ENCODE measurements at places on chromosomes 16 and 17.

DNA sequence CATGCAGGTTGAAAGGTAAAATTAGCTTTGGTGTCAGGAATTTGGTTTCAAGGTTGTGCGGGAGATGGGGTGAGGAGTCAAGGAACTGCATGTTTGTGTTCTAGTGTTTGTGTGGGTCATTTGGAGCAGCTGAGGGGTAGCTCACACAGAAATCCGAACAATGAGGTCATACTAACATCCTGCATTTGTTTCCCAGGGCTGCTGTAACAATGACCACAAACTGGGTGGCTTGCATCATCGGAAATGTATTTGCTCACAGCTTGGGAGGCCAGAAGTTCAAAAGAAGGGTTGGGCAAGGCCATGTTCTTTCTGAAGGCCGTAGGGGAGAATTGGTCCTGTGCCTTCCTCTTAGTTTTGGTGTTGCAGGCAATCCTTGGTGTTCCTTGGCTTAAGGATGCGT is 287.4 kb downstream of the HAPSTR1 start:
- no peak for DNase-seq
- no peaks in the 10 kb centered on the region for H3K4me1 ChIP-seq
- H3K36me3 ChIP-seq, result no peaks in the 10 kb centered on the region
- H3K27ac ChIP-seq, result no peak overlapping the region
- no peaks in the 10 kb centered on the region for H3K27me3 ChIP-seq

- no peak for DNase-seq
- H3K36me3 ChIP-seq, result no peaks in the 10 kb centered on the region
- H3K27me3 ChIP-seq, result no peaks in the 10 kb centered on the region
- no peak overlapping the region for H3K4me3 ChIP-seq
- peak overlapping the region; percentile 96 for H3K27ac ChIP-seq
These were observed 16.8 kb upstream of the MTSS2 start for GRCh38 chr16:70702624-70703023.

DNA sequence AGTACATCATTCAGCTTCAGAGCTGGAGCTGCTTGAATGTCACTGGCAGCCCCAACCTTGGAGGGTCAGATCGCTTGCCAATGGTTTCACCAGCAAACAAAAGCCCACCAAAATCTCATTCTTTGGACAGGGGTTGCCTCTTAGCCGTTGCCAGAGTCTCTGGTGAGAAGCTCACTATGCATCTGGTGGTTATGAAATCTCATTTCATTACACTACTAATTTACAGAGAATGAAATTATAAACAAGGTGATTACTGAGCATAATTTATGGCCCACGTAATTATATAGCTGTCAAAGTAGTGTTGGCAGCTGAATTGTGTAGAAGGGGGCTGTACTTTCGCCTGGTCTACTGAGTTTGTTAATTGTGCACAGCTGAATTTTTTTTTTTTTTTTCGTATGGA is 688.9 kb upstream of the KIF2B start:
- DNase-seq, result no peak
- no peaks in the 10 kb centered on the region for H3K4me1 ChIP-seq
- no peak overlapping the region for H3K27ac ChIP-seq
- H3K27me3 ChIP-seq, result no peaks in the 10 kb centered on the region
- H3K36me3 ChIP-seq, result no peaks in the 10 kb centered on the region
- H3K4me3 ChIP-seq, result no peak overlapping the region

DNA sequence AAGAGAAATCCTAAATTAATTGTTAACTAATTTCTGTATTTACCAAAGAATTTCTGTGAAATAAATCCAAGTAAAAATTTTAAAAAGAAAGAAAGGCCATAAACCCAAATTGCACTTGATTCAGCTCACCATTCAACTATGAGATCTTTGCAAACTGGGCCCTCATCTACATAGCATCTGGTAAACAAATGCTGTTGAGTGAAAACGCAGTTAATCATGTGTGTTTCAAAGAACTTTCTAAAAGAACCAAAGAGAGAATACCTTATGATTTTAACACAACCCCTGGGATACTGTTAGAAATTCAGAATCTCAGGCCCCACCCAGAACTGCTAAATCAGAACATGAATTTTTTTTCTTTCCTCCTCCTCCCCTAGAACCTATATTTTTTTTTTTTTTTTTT is 16.6 kb downstream of the CRLF3 start:
- H3K4me3 ChIP-seq, result no peak overlapping the region
- no peaks in the 10 kb centered on the region for H3K27me3 ChIP-seq
- H3K4me1 ChIP-seq, result peaks cover 9% of the 10 kb centered on the region
- H3K36me3 ChIP-seq, result peaks cover 4% of the 10 kb centered on the region
- no peak for DNase-seq

DNA sequence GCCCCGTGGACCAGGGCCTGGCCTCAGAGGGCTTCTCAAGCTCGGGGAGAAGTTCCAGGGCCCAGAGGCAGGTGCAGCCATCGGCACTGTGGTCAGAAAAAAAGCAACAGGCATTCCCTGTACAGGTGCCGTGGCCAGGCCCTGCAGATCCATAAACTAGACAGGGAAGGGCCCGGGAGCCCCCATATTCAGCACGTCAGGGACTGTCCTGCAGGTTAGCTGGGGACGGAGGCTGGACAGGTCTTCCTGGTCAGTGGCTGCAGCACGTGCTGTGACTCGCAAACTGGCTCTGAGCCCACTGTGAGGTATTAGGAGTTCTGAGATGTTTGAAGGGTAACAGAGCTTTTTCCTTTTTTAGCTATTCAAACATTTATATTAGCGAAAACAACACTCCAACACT is 15.0 kb upstream of the C16orf95 start:
- H3K36me3 ChIP-seq, result no peaks in the 10 kb centered on the region
- H3K4me1 ChIP-seq, result no peaks in the 10 kb centered on the region
- DNase-seq, result no peak
- H3K4me3 ChIP-seq, result no peak overlapping the region
- H3K27me3 ChIP-seq, result no peaks in the 10 kb centered on the region
- H3K27ac ChIP-seq, result no peak overlapping the region

- no peaks in the 10 kb centered on the region for H3K27me3 ChIP-seq
- no peak overlapping the region for H3K4me3 ChIP-seq
- no peak overlapping the region for H3K27ac ChIP-seq
- H3K4me1 ChIP-seq, result peaks cover 14% of the 10 kb centered on the region
- no peak for DNase-seq
These were observed 67.4 kb downstream of the MAP2K4 start for GRCh38 chr17:12088035-12088434.

DNA sequence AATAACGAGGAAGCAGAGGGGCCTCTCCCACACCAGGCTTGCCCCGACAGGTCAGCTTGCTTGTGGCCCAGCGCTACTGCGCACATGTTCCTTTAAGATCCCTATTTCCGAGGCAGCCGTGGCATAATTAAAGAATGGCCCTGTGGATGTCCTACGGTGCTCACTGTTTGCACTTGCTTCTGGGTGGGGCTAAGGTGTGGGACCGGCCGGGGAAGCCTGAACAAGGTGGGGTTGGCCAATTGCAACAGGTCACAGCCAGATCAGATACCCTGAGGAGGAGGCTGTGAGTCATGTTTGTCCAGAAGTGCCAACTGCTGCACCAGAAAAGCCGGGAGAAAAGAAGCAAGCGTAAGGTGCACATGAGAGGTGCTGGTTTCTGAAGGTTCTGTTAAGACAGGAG is 158.5 kb upstream of the CACNG5 start:
- no peak for DNase-seq
- H3K36me3 ChIP-seq, result no peaks in the 10 kb centered on the region
- no peak overlapping the region for H3K4me3 ChIP-seq
- no peaks in the 10 kb centered on the region for H3K27me3 ChIP-seq
- H3K4me1 ChIP-seq, result no peaks in the 10 kb centered on the region

DNA sequence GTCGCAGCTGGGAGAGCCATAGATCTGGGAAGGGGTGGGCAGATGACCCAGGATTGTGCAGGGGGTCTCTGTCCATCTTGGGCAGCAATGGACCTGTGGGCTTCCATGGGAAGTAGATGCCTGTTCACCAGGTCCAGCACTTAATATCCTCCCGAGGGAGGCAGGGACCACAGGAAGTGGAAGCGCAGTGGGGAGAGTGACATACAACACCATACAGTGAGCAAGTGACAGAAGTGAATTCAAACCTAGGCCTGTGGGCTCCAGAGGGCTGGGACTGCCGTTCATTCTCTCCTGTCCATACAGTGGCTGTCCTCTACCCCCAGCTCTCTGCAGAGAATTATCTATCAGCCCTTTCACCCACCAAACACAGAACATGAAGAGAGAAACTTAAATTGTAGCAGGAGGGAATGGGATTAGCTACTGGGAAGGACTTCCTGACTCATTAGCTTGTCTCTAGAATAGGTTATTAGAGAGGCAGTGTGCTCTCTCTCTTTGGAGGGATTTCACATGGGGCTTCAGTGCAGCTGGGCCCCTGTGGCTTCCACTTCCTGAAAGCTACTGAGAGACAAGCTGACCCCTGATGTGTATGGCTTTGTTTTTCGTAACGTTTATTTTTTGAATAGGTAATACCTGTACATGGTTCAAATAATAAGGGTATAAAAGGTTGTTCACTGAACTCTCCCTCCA is 13.1 kb upstream of the SEZ6 start:
- no peaks in the 10 kb centered on the region for H3K36me3 ChIP-seq
- no peaks in the 10 kb centered on the region for H3K4me1 ChIP-seq
- DNase-seq, result no peak
